Fibroblast of mammary gland (primary cell): ENCODE measurements at places on chromosomes 6 and 20.

GRCh38 chr20:61385296-61385695 lies 133.2 kb downstream of the CDH4 start:
- no peak for DNase-seq

DNA sequence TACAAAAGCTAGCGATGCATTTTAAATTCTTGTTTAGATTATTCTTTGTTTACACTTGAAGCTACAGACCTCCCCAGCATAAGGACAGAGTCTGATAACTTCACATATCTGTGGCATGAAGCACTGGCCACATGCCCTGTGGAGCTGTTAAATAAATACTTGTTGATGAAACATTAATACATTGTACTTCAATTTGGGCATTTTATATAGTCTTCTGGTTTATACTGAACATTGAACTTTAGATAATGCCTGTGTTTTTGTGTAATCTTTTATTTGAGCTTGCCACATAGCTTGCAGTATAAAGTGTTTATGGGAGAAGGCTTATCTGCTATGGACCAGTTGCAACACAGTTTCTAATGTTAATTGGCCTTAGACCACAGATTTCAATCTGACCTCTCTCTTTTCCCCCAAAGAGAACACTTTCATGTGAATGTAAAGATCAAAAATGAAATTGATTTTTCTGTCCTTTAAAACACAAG lies 48.2 kb downstream of the FRK start:
- DNase-seq, result no peak

GRCh38 chr6:115882771-115883170 lies 177.9 kb downstream of the FRK start:
- DNase-seq, result no peak

DNA sequence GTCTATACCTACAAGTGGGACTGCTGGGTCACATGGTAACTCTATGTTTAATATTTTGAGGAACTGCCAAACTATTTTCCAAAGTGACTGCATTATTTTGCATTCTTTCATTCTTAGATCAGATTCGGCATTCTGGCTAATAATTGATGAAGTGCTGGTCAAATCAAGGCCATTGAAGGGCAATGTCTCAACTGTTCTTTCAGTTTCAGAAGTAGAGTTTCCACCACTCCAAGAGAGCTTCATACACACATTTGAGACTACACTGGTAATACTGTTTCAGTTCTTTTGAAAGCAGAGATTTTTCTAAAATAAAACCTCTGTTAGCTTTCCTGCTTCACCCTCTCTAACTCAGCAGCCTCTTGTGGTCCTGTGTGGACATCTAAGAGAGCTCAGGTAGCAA lies 154.5 kb downstream of the CFAP61 start:
- DNase-seq, result no peak

DNA sequence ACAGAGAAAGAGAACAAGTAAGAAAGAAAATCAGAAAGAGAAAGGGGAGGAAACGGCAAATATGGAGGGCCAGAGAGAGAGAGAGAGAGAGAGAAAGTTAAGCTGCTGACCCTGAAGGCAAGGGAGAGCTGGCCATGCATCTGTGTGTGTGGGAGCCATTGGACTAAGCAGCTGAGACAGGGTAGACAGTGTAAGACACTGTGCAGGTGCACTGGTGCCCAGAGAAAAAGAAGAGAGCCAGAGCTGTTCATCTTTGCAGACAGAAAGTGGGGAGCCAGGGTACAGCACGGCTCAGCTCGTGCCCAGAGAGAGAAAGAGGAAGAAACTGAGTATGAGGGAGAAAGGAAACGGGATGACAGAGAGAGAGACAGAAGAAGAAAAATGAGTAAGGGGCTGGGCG lies 24.2 kb upstream of the ZNF318 start:
- no peak for DNase-seq

GRCh38 chr6:19705606-19706005 lies 131.6 kb upstream of the ID4 start:
- DNase-seq, result no peak

DNA sequence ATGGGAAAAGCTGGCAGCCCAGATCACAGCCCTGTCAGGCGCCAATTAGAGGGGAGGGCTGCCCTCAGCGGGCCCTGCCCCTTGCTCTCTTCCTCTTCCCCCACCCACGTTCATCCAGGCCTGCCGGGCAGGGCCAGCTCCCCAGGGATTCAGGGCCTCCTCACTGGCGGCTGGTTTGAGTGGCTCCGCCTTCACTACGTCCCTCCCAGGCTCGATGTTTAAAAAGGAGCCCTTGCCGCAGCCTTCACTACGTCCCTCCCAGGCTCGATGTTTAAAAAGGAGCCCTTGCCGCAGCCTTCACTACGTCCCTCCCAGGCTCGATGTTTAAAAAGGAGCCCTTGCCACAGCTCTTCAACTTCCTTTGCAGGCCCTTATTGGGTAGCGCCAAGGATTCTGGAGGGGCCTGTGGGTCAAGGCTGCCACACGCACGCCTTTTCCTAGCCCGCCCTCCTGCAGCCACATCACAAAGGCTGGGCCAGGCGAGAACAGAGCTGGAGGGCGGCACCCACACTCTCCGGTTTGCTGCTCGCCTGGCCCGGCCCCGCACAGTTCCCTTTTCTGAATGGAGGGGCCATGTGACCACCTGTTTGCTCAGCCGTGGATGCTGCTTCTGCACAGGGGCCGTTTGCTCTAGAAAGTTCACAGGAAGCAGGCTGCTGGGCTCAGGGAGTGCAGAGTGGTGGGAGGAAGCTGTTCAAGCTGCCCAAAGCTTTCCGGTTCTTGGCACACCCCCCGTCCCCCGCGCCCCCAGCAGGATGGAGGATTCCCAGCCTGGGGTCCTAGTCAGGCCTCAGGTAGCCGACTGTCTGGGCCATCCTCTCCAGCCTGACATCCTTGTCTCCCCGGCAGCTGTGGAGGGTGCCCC lies 1.6 kb downstream of the SLC17A9 start:
- peak; percentile 81 for DNase-seq

- DNase-seq, result no peak
Observed at GRCh38 chr6:65650086-65650485, 56.9 kb downstream of the EYS start.

GRCh38 chr6:16434885-16435284 lies 196.5 kb downstream of the GMPR start:
- DNase-seq, result no peak
